ENCODE measurements at places on chromosomes 2 and 18.

DNA sequence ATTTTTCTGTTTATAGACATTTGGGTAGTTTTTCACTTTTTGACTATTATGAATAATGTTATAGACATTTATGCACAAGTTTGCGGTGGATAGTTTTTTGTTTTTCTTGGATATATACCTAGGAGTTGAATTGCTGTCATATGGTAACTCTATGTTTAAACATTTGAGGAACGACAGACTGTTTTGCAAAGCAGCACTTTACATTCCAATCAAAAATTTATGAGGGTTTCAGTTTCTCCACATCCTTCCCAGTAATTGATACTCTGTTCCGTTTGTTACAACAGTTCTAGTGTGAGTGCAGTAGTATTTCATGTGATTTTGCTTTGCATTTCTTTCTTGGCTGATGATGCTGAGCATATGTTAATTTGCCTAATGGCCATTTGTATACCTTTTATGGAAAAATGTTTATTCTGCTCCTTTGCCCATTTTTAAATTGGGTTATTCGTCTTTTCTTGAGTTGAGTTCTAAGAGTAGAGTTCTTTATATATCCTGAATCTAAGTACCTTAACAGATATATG, 617.3 kb upstream of the LRATD1 start:
- no peak for DNase-seq

GRCh38 chr2:237210297-237210696, 124.6 kb downstream of the COPS8 start:
- DNase-seq: no peak

DNA sequence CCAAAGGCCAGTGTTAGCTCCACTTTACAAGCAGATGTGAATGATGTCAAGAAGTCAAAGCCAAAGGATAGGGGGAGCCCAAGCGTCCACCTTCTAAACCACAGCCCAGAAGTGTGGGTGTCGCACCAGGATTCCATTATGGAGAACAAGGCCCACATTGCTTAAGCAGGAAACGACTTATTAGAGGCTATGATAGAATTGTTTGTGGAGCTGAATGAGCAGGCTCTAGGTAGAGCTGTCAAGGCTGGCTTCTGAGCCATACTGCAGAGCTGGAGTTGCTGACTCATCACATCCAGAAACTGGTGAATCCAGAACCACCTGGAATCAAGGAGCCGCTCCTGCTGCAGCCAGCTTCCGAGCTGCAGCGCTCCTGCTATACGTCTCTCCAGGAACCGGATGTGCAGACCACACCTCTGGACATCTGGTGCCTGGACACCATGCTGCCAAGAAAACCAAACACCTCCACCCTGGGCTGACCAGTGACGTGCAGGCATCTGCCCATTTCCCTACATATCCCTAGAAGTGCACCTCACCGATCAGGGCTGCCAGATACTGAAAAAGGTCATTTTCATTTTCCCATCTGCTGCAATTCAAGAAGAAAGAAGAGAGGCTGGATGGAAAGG, 6.2 kb upstream of the TWIST2 start:
- DNase-seq: no peak

GRCh38 chr2:33214857-33215256, 261.6 kb upstream of the RASGRP3 start:
- DNase-seq: no peak

DNA sequence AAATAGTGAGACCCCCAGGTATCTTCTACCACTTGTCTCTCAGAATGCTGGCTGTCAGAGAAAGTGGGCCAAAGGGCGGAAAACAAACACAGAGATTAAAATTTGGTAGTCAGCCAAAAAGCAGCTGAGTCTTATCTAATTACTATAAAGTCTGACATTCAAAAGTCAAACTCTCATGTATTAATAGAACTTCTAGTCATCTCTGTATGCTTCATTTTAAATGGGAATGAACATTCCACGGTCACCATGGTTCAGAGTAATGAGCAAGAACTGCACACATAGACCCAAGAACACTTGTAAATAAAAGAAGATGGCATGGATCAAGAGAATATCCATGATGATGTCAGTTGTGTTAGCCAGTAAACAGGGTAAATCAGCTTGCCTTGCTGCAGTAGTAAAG, 1267.0 kb upstream of the CHAC2 start:
- no peak for DNase-seq
